Stimulated activated CD8-positive, alpha-beta memory T cell treated with anti-CD3 and anti-CD28 coated beads, Interleukin-7, amount 100 ng/mL, for 1 hour (primary cell): ENCODE measurements at places on chromosomes 1 and 21.

DNA sequence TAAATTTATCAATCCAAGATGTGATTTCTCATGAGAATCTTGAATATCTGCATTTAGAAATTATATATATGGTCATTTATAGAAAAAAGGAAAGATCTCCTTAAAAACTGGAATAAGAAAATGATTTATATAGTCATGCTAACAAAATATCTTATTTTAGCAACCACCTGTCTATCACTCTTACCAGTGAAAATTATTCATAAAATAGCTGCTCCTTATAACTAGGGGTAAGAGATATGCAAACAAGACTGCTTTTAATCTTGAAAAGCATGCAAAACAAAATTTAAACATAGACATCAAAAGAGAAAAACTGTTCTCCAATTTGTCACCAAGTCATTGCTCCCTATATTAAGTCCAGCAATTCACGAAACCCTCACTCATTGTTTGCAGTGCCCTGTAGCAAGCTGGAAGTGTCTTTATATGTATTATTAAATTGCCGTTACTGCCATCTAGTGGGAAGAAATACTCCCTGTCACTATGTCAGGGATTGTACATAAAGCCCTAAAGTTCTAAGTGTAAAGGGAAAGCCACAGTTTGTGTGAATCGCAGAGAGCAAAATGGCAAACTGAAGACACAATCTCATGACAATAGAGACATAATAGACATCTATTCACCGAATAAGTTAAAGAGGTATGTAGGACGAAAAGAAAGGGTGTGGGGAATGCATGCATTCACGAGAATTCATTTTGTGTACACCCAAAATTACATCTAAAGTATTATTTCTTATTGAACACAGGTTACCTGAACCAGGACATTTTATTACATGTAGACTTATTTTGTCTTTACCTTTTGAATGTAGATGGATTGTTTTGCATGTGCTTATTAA is 600.5 kb downstream of the USP25 start:
- DNase-seq, result no peak

- DNase-seq, result no peak
Measured at GRCh38 chr1:204190212-204191211, 5.8 kb downstream of the KISS1 start.

- no peak for DNase-seq
Measured at GRCh38 chr1:163174524-163175437, 27.9 kb downstream of the RGS5 start.

GRCh38 chr1:66978201-66978600 is 53.4 kb downstream of the MIER1 start:
- no peak for DNase-seq

- DNase-seq, result no peak
Measured at GRCh38 chr1:3640121-3640837, 9.6 kb downstream of the WRAP73 start.
